Anterior cingulate cortex (tissue), 58 donors: ENCODE measurements at places on chromosomes 5 and 9.

GRCh38 chr9:79053598-79053997 is 518.2 kb upstream of the TLE4 start:
- DNase-seq: no peak

DNA sequence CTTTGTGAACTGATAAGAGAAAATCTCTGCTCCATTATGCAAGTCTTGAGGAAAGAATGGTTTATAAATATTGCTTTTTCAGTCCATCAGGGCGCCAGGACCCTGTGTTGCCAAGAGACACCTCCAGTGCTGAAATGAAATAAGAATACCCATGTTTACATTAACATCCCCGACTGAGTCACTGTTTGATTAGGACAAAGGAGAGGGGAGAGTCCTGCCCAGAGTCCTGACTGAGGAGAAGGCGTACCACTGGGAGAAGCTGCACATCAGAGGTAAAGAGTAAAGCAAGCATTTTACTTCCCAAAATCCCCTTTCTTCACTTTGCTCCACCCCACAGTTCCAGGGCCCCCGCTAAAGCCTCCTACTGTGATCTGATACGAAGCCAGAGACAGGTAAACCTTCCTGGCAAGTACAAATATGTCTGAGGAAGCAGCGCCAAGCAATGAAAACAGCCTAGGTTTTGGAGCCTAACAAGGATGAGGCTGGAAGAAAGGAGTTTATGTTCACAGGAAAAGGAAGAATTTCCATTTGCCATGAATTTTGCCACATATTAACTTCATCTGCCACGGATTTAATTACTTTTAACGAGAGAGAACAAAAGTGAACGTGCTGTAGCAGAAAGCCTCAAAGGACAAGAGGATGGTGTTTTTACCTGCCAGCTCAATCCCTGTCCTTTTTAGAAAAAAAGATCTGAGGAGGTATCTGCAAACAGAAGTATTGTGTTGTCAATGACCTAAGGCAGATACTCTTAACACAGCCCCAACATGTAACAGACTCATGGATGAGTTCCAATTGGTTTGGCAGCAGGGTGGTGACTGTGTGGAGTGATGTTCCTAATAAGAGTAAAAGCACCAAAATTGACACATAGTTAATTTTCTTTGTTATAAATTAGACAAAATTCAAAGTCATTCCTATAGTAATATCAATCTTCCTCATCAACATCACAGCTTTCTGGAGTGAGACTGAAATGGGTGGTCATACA is 209.4 kb upstream of the TLE4 start:
- DNase-seq: no peak

GRCh38 chr9:26112724-26113123 is 434.5 kb upstream of the TUSC1 start:
- no peak for DNase-seq

GRCh38 chr9:98815391-98815951 is 8.0 kb downstream of the GALNT12 start:
- DNase-seq: no peak

- no peak for DNase-seq
Observed at GRCh38 chr9:79023134-79023580, 548.6 kb upstream of the TLE4 start.

DNA sequence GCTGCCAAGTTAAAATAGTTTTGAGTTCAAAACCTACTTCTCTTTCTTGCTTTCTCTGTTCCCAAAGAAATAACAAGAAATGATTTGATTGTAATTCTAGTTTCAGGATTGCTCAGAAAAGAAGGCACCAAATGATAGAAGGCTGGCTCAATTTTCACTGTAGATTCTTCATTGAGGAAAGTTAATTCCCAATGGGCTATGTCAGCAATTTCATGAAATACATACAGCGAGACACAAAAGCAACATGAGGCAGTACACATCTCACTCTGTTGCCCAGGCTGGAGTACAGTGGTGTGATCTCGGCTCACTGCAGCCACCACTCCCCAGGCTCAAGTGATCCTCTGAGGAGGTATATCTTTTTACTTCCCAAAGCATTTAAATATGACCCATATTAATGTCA is 1659.9 kb upstream of the C9orf72 start:
- DNase-seq: no peak

DNA sequence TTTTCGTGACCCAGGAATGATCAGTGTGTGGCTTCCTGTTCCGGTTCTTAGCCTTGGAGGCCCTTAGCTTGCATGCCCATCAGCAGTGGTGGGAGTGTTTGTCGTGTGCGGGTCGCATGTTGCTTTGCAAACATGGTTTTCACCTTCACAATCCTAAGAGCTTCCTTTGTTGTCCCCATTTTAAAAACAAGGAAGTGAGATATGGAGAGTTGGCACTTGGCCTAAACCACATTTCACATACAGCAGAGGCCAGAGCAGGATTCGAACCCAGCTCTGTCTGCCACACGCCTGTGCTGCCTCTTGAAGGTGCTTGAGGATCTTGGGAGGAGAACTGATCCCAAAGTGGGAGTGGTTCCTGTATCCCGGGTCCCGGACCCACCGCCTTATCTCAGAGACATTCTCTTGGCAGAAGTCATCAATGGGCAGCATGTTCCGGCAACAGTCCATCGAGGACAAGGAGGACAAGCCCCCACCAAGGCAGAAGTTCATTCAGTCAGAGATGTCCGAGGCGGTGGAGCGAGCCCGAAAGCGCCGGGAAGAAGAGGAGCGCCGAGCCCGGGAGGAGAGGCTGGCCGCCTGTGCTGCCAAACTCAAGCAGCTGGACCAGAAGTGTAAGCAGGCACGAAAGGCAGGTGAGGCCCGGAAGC is 38.2 kb upstream of the POMT1 start:
- no peak for DNase-seq

DNA sequence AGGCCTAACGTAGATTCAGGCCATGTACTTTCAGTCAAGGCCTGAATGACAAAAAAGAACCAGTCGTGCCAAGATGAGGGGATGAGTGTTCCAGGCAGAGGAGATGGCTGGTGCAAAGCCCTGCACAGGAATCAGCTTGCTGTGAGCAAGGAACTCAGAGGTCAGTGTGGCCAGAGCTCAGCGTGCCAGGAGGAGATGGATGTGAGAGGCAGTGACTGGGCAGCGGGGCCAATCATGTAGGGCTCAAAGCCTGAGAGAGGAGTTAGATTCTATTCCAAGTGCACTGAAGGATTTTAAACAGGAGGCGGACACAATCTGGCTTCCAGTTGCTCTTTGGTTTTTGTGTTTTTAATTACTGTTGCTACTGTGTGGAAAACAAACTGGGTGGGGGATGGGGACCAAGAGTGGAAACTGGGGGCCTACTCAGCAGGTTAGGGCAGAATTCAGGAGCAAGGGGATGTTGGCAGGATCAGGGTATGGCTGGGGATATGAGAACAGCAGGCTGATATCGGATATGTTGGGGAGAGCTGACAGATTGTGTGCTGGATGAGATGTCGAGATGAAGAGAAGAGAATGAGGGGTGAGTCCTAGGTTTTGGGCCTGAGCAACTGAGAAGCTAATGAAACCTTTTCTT is 64.3 kb downstream of the ANGPTL2 start:
- DNase-seq: peak; percentile 37

DNA sequence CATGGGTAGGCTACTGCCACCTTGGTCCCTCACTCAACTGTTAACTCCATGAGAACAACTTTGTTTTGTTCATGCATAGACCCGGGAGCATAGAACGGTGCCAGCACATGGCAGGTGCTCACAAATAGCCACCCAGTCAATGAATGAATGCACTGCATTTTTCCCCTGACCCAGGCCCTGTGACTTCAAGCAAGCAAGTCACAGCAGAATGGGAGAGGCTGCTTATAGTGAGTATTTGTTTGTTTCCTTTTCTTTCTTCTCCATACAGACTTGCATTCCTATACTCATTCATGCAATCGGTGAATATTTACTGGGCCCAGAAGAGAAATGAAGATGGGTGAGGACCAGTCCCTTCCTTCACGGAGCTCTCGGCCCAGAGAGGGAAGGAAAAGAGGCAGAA is 62.0 kb downstream of the SHB start:
- DNase-seq: no peak

- DNase-seq: no peak
Observed at GRCh38 chr5:59088546-59088945, 505.7 kb downstream of the RAB3C start.

GRCh38 chr5:133460172-133460758 is 152.1 kb downstream of the FSTL4 start:
- DNase-seq: no peak

GRCh38 chr5:74521401-74521800 is 119.1 kb downstream of the ENC1 start:
- no peak for DNase-seq

GRCh38 chr9:26955222-26955903 is 849 bp upstream of the IFT74 start:
- no peak for DNase-seq

DNA sequence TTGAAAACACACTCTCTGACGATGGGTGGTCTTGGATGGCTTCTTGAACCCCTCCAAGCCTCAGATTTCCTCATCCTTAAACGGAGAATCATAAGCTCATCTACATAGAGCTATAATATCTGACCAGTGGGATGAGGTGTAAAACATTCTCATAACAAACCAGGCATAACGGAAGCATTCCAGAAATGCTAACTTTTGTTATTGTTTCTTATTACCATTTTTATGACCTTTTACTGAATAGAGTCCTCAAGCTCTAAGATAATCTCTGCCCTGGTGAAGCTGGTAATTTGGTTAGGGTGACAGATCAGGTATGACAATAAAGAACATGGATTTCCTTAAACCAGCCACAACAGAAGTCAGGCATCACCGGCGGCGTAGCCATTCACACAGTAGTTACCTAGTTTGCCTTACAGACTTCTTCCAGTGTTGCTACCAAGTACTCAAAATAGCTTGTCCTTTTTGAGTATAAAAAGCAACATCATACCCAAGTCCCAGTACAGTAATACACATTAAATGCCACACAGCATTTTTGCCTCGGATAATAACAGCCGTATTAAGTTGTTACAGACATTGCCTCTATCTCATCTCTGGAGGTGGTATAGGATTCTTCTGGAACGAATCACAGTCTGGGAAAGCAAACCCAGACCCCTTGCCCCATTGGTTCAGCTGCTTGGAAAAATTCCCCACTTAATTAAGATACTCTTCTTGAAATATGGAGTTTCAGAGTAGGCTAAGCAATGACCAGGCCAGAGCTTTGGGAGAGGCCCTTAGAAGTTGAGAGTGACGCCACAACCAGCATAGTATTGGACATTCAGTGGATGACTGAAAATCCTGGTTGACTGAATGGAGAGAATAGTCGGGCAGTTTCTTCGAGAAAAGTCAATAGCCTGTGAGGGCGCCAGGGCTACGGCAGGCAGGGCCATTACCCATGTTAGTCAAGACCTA is 252.5 kb downstream of the SLIT3 start:
- DNase-seq: no peak

- no peak for DNase-seq
Observed at GRCh38 chr9:136275655-136276429, 28.1 kb downstream of the CCDC187 start.
